Right kidney (tissue), 9 donors: ENCODE measurements at places on chromosomes 5 and 9.

DNA sequence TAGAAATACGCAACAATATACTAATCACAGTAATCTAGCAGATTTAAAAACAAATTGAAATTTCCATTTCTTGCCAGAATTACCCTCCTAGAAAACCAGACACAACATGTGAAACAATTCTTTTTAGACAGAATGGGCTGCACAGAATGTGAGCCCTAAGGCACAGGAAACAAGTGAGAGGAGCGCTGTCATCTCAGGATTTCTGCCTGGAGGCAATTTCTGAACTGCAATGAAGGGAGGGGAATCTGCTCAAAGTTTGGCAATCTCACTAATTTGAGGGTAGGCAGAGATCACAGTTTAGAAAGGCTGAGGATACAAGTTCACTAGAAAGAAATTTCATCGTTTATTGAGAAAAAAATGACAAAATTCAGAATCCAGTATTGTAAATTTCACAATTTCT lies 70.3 kb downstream of the INIP start:
- no peak for DNase-seq

- no peak for DNase-seq
Observed at GRCh38 chr5:41925555-41925951, 472 bp downstream of the FBXO4 start.

- DNase-seq, result no peak
Observed at GRCh38 chr5:34529581-34530331, 126.4 kb upstream of the RAI14 start.

DNA sequence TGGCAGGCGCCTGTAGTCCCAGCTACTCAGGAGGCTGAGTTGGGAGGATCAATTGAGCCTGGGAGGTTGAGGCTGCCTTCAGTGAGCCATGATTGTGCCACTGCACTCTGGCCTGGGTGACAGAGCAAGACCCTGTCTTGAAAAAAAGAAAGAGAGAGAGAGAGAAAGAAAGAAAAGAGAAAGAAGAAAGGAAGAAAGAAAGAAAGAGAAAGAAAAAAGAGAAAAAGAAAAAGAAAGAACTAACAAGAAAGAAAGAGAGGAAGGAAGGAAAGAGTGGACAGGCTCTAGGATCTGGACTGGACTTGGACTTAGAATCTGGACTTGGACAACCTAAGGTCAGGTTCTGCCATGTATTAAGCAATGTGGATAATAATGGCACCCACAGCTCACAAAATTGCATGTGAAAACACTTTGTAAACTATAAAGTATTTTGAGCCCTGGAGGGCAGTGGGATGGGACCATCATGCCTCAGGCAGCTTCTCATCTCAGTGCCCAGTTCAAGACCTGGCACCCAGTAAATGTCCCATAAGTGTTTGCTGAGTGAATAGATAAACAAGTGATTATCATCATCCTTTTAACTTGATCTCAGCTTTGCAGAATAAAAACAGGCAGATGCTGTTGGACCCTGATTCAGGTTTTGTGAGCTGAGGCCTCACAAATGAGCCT lies 12.8 kb upstream of the PHF19 start:
- no peak for DNase-seq

DNA sequence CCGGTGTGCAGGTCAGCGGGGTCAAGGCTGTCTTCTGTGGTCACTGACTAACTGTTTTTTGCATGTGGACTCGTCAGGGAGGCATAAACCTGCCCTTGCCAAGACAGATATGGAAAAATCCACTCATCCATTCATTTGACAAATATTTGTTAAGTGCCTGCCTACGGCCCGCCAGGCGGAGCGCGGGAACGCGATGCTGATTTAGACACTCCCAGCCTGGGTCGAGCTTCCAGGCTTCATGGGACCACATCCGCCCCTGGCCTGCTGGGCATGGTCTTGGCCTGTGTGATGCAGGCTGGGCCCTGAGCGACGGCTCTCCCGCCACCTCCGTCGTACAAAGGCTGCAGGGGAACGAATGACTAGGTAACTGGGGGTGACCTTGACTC lies 18.1 kb downstream of the MYMK start:
- no peak for DNase-seq

GRCh38 chr5:54103871-54104270 lies 206.5 kb downstream of the ARL15 start:
- DNase-seq, result no peak
